ENCODE measurements at places on chromosomes 7 and 10.
A peak's percentile ranks its signal among the peaks of the same experiment; 100 is the strongest.

- no peak for DNase-seq
Observed at GRCh38 chr10:91200314-91201212, 19.9 kb upstream of the PCGF5 start.

DNA sequence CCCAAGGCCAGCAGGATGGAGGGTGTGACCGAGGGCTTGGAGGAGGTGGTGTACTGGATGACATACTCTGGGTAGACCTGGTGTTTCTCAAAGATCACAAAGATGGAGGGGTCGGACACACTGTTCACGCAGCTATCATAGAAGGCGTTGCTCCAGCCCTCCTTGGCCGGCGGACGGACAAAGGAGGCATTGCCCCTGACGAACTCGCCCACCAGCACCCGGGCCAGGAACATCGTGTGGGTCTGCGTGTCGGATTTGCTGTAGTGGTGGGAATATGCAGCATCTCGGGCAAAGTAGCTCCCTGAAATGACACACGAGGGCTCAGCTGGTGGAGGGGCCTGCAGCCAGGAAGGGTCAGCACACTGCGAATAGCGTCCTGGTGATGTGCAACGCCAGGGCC is 38.2 kb downstream of the PARP12 start:
- DNase-seq: no peak

- DNase-seq: peak; percentile 27
Observed at GRCh38 chr7:100013328-100013676, 2.1 kb upstream of the ZKSCAN1 start.

DNA sequence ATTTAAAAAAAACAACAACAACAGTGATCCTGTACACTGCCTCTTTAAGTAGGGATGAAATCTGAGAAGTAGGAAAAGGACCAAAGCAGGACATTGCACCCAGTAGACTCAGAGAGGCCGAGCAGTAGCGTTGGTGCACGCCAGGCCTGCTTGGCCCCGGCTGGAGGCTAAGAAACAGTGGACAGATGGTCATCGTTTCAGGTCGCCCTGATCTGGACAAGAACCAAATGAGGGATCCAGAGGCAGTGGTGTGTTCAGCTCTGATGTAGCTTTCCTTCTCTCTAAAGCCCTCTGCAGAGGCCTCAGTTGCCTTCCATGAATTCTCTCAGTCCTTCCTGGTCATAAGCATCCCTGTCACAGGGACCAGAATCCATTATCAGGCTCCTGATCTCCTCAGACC is 142.2 kb upstream of the CDCA7L start:
- DNase-seq: no peak

DNA sequence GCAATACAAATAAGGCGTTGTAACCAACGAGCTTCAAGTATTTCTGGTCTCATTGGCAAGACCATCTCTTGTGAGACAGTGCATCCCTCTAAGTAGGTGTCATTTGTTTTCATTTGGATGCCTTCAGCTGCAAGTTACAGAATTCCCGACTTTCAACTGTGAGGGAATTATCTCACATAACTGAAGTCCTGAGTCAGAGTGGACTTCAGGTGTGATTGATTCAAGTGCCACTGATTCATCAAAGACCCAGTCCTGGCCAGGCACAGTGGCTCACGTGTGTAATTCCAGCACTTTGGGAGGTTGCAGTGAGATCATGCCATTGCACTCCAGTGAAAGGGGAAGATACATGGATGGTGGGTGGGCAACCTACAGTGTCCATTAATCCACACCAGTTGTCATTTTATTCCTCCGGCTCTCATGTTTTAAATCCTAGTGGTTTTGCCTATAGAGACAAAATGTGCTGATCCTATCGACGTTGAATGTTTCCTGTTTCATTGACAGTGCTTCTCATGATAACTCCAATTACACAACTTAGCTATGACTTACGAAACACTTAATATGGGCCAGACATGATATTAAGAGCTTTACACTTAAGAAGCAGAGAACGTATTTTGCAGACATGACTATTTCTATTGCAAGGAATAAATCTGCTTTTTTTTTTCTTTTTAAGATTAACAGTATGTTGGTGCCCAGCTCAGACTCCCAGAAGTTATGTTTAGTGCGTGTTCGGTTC is 268.0 kb downstream of the FRMD4A start:
- DNase-seq: no peak

DNA sequence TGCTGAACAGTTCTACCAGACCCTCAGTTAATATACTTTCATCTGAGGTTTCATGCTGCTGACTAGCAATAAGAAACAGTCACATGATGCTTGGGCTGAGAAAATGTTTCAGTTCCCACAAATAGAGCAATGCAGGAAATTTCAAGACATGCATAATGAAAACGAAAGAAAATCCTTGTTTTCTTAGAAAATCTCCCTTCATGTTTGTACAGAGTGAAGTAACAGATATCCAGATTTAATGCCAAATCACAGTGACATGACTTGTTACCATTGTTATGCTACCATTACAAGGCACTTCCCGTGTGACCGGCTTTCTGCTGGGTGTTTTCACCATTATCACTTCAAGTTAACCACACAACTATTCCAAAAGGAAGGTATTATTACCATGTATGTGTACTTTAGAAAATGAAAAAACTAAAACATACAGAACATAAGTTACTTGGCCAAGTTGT is 121.7 kb downstream of the DOCK4 start:
- DNase-seq: no peak
